Nucleus accumbens (tissue), 56 donors: ENCODE measurements at places on chromosomes 13 and 19.

DNA sequence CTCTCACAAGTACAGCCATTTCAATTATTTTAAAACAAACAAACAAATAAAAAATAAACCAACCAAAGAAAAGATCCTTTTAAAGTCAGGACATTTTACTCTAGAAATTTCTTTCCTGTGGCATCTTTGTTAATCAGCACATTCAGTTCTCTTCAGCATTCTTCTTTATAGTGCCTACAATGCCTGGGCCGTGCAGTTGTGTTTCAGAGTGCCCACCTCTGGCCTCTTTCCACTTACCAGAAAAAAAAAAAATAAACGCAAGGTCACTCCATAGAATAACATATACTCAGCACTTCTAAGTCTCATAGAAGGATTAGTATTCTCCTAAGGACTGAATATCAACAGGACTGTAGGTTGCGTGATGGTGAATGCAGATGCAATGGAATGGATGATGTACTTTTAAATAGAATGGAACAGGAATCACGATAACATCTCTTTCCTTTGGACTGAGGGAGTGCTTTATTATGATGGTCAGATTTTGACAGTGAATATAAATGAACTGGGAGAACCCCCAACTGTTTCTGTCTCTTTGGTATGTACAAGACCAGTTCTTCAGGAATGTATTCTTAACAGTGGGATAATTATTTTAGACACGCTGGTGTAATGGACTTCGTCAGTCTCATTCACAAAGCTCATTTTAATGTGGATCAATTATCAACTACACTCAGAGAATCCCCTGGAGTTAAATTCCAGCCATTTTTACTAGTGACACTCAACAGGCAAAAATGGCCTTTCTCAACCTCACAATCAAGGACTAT lies 125.0 kb upstream of the NBEA start:
- no peak for DNase-seq

DNA sequence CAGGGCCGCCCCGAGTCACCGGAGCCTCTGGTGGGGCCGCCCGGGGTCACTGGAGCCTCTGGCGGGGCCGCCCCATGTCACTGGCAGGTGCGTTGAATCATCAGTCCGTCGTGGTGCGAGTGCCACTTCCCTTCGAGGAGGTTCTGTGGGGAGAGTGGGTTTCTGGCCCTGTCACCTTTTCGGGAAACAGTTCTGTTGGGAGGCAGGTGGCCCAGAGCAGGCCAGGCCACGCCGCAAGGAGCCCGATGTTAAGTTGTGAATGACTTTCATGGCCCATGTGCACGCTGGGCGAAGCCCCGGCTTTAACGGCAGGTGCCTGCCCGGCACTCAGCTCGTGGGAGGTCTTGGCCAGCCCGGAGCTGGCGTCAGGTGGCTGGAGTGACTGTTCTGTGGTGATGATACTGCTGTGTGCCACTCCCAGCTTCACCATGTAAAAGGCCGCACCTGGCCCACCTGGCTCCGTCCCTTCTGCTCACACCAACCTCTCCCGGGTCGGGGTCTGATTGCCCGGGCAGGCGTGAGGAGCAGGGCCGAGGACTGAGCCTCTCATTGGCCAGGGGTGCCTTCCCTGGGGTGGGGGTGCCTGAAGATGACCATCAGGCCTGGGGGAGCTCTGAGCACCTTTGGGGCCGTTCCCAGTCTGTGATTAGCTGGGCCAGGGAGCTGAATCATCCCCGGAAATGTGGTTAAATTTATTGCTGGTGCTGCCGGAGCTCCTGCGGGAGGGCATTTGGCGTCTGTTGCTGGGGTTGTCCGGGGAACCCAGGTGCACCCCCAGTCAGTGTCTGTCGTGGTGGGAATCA lies 29.2 kb downstream of the CSNK1G2 start:
- DNase-seq = no peak

GRCh38 chr13:113117335-113117872 lies 5.2 kb upstream of the F10 start:
- no peak for DNase-seq

DNA sequence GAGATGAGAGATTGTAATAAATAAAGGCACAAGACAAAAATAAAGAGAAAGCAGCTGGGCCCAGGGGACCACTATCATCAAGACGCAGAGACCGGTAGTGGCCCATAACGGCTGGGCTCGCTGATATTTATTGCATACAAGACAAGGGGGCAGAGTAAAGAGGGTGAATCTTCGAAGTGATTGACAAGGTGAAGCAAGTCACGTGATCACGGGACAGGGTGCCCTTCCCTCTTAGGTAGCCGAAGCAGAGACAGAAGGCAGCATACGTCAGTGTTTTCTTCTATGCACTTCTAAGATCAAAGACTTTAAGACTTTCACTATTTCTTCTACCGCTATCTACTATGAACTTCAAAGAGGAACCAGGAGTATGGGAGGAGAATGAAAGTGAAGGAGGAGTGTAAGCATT lies 4.6 kb upstream of the PRKCG start:
- no peak for DNase-seq

DNA sequence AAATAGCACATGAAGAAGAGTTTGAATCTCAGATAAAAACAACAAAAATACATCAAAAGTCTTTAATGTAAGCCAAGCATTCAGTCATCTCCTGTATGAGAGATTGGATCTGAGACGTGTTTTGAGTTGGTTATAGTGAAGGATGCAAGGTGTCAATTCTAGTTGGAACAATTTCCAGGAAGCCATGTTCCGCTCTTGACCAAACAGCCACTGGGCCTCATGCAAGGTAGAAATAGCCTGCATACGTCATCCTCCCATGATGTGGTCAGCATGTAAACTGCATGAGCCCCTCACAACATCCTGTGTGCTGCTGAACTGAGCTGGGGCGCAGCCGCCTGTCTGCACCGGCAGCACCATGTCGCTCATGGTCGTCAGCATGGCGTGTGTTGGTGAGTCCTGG lies at the start of gene KIR3DL3:
TSS of gene KIR3DL3 (plus strand) at position 301 of the 400 bp plus-strand sequence. CDS start at position 356, 55 bp downstream.
- DNase-seq = no peak

GRCh38 chr13:85283408-85283807 lies 515.8 kb downstream of the SLITRK6 start:
- DNase-seq = no peak

DNA sequence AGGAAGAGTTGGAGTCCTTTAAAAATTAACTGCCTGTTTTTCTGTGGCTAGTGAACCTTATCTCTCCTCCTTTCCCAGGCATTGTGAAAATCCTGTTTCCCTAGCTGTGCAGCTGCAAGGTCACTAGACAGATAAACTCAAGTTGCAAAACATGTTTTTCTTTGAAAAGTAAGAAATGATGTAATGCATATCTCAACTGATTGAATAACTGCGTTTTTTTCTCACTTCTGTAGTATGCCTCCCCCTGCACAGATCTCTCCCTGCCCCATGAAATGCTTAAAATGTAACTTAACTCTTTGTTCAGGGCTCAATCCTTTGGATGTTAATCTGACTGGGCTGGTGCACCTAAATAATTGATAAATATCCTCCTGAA lies 27.7 kb upstream of the CYSLTR2 start:
- no peak for DNase-seq

GRCh38 chr13:97978651-97979050 lies 25.2 kb downstream of the IPO5 start:
- no peak for DNase-seq

DNA sequence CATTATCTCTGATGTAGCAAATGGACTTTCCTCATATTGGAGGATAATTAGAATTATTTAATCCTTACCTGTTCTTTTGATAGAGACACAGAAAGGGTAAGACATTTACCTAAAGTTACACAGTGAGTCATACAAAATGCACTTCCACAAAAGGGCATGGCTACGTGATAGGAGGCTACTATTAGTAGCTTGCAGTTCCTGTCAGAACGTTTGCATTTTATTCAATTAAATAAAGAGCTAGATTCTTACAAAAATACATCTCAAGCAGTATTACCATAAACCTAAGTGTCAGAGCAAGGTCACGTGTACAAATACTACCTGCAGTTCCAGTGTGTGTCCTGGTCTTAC lies 120.6 kb downstream of the ESD start:
- no peak for DNase-seq

GRCh38 chr13:38264363-38265131 lies 85.1 kb upstream of the UFM1 start:
- no peak for DNase-seq

- no peak for DNase-seq
Observed at GRCh38 chr19:5870986-5871394, 650 bp upstream of the FUT5 start.

DNA sequence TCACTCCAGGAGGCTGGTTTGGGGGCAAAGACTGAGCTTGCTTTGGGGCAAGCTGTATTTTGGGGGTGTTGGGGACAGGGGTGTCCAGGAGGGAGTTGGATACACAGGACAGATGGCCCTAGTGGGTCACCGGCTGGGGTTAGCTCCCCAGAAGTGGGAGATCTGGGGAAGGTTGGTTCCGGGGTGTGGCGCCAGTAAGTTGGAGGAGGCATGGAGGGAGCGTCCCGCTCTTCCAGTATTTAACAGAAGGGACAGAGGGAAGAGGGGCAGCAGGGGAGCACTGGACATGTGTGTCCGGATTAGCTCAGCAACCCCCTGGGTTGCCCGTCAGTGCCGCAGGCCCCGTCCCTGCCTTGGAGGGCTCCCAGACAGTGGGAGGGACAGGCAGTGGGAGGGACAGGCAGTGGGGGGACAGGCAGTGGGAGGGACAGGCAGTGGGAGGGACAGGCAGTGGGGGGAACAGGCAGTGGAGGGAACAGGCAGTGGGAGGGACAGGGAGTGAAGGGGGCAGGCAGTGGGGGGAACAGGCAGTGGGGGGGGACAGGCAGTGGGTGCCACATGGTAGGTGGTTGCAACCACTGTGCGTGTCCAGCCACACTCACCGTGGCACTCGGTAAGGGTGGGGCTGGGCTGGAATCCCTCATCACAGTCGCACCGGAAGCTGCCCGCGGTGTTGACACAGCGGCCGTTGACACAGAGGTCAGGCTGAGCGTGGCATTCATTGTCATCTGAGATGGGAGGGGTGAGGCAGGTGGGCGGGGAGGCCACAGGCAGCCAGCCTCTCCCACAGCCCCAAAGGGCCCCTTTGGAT lies 33.2 kb downstream of the CCL25 start:
- no peak for DNase-seq

GRCh38 chr19:5805462-5806132 lies 730 bp downstream of the NRTN start:
- DNase-seq = no peak

DNA sequence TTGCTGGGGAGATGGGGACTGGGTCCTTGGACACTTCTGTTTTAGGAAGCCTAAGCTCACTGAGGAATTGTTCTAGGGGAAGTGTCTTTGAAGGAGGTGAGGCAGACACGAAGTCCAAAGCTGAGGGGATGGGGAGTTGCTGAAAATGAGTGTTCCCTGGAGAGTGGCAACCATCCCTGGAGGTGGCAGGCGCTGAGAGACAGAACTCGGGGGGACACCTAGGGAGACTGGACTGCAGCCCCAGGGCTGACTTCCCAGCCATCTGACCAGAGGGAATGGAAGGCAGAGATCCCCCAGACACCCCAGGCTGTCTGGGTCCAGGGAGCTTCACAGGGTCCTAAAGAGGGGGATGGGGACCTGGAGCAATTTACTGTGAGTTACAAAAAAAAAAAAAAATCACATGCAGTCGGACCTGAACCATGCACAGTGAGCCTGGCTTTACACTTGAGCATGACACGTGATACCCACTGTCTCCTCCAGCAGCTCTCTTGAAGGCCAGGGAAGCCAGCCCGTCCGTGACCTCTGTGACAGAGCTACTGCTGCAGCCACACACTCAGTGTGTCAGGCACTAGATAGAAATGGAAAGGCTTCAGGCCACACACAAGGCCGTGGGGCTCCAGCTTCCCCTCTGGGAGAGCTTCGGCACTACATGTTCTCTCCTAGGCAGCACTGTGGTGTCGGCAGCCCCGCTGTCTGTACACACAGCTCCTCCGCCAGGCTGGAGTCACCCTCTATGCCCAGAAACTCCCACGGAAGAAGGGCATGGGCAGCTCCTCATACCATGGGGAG lies 77.1 kb upstream of the KCTD15 start:
- no peak for DNase-seq

DNA sequence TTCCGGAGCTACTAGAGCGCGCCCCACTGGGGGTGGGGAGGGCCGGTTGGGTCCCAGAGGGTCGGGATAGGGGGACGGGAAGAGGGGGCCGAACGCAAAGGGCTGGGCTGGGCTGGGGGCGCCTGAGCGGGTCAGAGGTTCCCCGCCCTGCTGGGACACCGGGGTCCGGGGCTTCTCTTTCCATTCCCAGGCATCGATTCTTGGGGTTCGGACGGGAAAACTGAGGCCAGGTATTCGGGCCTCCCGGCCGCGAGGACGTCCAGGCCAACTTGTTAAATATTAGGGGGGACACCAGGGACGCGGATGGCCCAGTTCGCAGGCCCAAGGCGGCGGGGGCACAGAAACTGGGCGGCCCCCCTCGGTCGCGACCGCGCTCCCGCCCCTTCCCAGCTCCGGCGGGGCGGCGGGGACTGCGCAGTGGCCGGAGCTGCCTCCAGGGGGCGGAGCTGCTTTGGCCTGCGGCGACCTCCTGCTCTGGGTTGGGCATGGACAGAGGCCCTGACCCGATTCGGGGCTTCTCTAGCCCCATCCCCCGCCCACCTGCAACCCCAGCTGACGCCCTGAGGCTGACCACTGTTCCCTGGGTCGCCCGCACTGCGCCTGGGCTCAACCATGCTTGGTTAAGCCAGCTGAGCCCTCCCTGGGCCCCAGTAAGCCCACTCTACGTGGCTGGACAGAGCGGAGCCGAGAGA lies 1.2 kb upstream of the KLF16 start:
- peak; percentile 49 for DNase-seq

DNA sequence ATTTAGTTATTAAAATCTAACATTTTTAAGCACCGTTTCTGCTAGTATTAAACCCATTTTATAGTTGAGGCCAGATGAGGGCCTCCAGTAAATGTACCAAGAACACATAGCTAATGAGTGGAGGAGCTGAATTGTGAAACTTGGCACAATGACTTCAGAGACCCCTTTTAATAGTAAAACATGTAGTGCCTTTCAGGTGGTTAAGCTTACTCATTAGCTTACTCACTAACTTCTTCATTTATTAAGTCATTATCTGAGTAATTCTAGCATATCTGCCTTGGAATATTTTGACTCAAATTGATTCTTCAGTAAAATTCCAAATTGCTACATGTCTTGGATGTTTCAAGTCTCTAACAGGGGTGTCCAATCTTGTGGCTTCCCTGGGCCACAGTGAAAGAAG lies 735.2 kb downstream of the LIG4 start:
- no peak for DNase-seq

- DNase-seq = no peak
Observed at GRCh38 chr19:10817291-10818038, 18.5 kb downstream of the TMED1 start.

DNA sequence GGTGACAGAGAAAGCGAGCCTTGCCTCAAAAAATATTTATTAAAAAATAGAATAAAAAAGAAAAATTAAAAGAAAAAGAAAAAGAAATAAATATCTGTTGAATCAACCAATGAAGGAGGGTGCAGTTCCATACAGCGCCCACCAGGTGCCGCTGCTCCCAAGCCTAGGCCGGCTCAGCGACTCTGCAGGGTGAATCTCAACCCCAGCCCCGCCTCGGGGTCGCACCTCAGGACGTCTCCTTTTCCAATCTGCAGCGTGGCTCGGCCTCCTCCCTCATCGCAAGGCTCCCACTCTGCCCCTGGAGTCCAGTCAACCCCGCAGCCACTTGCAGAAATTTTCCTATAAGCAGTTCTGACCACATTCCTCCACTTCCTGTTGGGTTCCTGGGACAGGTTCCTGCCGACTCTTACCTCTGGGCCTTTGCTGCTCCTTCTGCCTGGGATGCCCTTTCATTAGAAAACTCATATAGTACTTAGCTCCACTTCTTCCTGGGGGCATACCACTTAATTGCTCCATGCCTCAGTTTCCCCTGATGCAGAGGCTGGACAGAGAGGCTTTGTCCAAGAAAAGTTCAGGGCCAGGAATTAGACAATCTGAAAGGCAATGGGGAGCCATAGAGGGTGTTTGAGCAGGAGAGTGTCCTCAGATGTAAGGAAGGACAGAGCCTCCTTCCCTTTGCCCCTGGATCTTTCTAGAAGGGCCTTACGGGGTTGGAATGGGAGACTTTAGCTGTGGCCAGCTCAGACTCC lies 24.3 kb downstream of the NFILZ start:
- no peak for DNase-seq
